Mesendoderm (in vitro differentiated cells): ENCODE measurements at places on chromosomes 1 and 21.

DNA sequence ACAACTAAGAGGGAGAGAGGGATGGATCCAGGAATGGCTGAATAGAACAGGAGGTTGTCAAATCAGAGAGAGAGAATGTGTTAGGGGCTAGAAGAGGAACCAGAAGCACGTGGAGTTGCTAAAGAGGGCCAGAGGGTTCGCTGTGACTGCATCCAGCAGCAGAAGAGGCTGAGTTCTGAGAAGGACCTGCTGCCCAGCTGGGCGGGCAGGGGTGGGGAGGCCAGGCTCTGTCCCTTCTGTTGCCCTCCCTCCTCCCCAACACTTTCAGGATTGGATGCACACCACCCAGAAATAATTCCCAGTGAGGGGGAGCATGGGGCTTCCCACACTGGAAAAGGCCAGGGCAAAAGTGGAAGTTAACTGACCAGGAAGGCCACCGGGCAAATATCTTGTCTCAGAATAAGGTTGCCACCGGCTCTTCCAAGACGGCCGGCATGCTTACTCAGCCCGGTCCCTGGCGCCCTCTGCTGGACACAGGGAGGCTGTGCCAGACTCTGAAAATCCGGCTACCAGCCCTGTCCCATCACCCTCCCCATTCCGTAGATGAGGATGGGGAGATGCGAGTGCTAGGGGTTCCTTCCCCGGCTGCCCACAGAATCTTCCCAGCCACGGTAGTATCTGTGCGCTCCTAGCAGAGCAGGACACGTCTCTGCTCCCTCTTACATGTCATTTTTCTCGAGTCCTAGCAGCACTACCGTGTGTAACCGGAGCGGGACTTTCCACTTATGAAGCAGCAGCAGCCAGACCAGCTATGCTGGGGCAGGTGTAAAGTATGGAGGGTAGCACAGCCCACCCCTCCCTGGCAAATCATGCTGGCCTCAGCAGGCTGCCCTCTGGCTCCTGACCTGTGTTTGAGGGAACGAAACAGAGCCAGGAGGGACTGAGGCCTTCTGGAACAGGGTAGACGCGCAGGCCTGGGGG, 46.8 kb upstream of the A3GALT2 start:
- no peak overlapping the region for H3K4me3 ChIP-seq
- peaks cover 12% of the 10 kb centered on the region for H3K4me1 ChIP-seq
- H3K36me3 ChIP-seq = no peaks in the 10 kb centered on the region
- H3K27me3 ChIP-seq = no peaks in the 10 kb centered on the region

- no peak overlapping the region for H3K4me3 ChIP-seq
- no peak overlapping the region for H3K27ac ChIP-seq
- DNase-seq = no peak
- H3K4me1 ChIP-seq = no peaks in the 10 kb centered on the region
- no peaks in the 10 kb centered on the region for H3K27me3 ChIP-seq
These were observed 13.4 kb downstream of the SLC22A15 start for GRCh38 chr1:115989699-115990098.

- H3K27me3 ChIP-seq = no peaks in the 10 kb centered on the region
- no peaks in the 10 kb centered on the region for H3K36me3 ChIP-seq
- no peak overlapping the region for H3K27ac ChIP-seq
- no peak for DNase-seq
- no peak overlapping the region for H3K4me3 ChIP-seq
- no peaks in the 10 kb centered on the region for H3K4me1 ChIP-seq
These were observed 12.4 kb downstream of the SLC2A7 start for GRCh38 chr1:9013819-9014218.

- DNase-seq = no peak
- no peaks in the 10 kb centered on the region for H3K4me1 ChIP-seq
- H3K36me3 ChIP-seq = no peaks in the 10 kb centered on the region
- H3K27me3 ChIP-seq = no peaks in the 10 kb centered on the region
- no peak overlapping the region for H3K4me3 ChIP-seq
- no peak overlapping the region for H3K27ac ChIP-seq
These were observed 151.7 kb downstream of the HLX start for GRCh38 chr1:221030990-221031389.

GRCh38 chr1:185027252-185027882, 18.0 kb upstream of the RNF2 start:
- H3K27me3 ChIP-seq = no peaks in the 10 kb centered on the region
- no peak for DNase-seq
- H3K4me3 ChIP-seq = no peak overlapping the region
- no peak overlapping the region for H3K27ac ChIP-seq
- no peaks in the 10 kb centered on the region for H3K4me1 ChIP-seq
- no peaks in the 10 kb centered on the region for H3K36me3 ChIP-seq

DNA sequence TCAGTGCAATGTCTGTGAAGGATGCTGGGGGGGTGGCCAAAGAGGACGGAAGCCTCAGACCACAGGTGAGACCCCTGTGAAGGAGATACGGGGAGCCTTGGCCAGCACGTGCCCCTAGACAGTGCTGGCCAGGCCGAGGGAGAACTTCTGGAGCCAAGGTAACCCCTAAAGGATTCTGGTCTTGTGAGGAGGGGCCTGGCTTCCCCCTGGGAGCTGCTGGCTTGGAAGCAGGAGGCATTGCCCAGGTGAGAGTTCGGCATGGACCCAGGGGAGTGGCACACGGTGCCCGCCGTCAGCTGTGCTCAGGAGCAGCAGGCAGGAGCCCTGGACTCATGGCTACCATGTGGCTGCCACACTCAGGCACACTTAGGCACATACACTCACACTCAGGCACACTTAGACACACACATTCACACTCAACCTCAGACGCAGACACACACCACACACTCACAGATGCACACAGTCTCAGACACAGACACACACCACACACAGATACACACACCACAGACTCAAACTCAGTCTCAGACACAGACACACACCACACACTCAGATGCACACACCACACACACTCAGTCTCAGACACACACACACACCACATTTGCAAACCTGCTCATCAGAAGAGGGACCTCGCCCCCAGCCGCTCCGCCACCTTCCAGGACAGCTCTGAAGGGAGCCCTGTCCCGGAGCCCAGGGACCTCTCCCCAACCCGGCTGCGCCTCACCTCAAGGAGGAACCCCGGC, 1.1 kb upstream of the COL6A2 start:
- no peaks in the 10 kb centered on the region for H3K36me3 ChIP-seq
- H3K27ac ChIP-seq = no peak overlapping the region
- DNase-seq = no peak
- no peak overlapping the region for H3K4me3 ChIP-seq
- H3K4me1 ChIP-seq = peaks cover 2% of the 10 kb centered on the region

GRCh38 chr1:228417061-228417460, 400 bp upstream of the TRIM17 start:
- DNase-seq = no peak
- peaks cover 14% of the 10 kb centered on the region for H3K4me1 ChIP-seq
- H3K27ac ChIP-seq = no peak overlapping the region
- no peak overlapping the region for H3K4me3 ChIP-seq

DNA sequence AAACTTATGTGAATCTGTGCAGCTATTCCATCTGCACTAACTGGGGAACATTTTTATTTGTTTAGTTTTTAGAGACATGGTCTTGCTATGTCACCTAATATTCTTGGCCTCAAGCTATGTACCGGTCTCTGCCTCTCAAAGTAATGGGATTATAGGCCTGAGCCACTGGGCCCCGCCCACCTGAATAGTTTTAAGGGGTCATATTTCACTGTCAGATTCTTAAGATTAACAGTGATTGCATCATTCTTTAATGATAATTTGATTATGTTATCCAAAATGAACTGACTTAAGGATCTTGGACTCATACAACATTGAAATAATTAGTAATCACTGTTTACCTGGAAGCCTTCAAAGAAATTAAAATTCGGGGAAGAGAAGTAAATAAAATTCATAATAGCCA, 12.6 kb upstream of the KLF18 start:
- H3K36me3 ChIP-seq = no peaks in the 10 kb centered on the region
- peak; percentile 82 for DNase-seq
- no peaks in the 10 kb centered on the region for H3K4me1 ChIP-seq
- H3K4me3 ChIP-seq = no peak overlapping the region
- H3K27me3 ChIP-seq = no peaks in the 10 kb centered on the region

DNA sequence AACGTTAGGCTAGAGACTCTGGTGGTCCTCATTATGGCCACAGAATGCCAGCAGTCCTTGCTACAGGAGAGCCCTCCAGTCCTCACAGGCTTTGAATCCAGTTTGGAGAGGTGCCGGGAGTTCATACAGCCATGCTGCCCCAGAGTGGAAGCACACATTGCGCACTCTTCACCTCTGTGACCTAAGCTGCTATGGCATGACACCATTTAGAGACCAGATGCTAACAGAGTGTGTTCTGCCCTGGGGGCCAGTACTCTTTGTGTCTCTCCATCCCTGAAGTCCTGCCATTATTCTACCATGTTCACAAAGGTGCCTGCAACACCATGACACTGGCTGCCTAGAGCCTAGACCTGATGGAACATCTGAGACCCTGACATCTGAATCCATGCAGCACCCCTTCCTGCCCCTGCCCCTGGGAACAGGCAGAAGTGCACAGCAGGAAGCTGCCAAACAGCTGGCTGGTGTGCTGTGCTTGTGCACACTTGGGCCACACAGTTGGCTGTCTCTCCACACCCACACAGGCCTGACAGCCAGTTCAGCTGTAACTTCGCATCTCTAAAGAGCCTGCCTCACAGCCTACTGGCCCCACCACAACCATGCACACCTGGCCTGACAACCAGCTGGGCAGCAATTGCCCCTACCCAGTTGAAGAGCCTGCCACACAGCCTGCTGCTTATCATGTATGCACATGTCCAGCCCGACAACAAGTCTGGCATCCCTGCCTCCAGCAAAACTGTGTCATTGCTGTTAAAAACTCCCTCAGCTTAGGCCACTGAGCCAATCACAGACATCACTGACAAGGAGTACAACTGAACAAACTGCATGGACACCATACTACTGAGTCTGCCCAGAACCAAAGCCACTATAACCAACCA, 49.1 kb downstream of the MCOLN2 start:
- H3K27ac ChIP-seq = no peak overlapping the region
- no peak overlapping the region for H3K4me3 ChIP-seq
- H3K36me3 ChIP-seq = no peaks in the 10 kb centered on the region
- no peaks in the 10 kb centered on the region for H3K27me3 ChIP-seq
- DNase-seq = no peak

- no peaks in the 10 kb centered on the region for H3K4me1 ChIP-seq
- no peaks in the 10 kb centered on the region for H3K27me3 ChIP-seq
- no peak overlapping the region for H3K4me3 ChIP-seq
- no peaks in the 10 kb centered on the region for H3K36me3 ChIP-seq
- no peak overlapping the region for H3K27ac ChIP-seq
These were observed 235.1 kb upstream of the RUNX1 start for GRCh38 chr21:35284199-35284598.

- no peaks in the 10 kb centered on the region for H3K4me1 ChIP-seq
- no peaks in the 10 kb centered on the region for H3K36me3 ChIP-seq
- DNase-seq = no peak
- no peaks in the 10 kb centered on the region for H3K27me3 ChIP-seq
- H3K27ac ChIP-seq = no peak overlapping the region
- H3K4me3 ChIP-seq = no peak overlapping the region
These were observed 2.0 kb upstream of the LDLRAP1 start for GRCh38 chr1:25541425-25541824.

GRCh38 chr1:81414488-81415015, 386.2 kb upstream of the ADGRL2 start:
- H3K36me3 ChIP-seq = no peaks in the 10 kb centered on the region
- no peak overlapping the region for H3K4me3 ChIP-seq
- peak; percentile 74 for DNase-seq
- no peaks in the 10 kb centered on the region for H3K4me1 ChIP-seq
- no peak overlapping the region for H3K27ac ChIP-seq

DNA sequence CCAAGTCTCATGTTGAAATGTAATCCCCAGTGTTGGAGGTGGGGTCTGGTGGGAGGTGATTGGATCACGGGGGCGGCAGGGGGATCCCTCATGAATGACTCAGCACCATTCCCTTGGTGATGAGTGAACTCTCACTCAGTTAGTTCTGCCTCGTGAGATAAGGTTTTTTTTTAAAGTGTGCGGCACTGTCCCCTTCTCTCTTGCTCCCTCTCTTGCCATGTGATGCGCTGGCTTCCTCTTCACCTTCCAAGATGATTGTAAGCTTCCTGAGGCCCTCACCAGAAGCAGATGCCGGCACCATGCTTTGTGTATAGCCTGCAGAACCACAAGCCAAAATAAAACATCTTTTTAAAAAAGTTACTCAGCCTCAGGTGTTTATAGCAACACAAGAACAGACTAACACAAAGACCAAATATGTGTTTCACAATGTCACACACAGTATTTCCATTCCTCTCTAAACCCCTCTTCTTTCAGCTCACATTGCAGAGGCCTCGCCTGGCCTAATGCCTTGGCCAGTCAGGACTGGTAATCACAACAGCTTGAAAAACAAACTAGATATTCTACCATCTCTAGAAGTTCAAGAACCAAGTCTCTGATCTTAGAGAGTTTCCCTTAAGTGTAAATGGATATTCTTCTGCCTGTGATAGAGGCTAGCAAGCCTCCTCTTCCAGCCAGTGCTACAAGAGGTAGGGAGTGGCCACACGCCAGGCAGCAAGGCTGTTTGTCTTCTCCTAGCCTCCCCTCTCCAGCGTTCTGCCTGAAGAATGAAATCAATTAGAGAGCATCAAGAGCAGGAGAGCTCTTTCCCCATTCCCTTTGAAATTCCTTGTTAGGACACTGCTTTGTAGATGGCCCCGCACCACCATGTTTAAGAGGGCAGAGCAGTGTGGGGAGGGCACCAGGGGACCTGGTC, 19.6 kb upstream of the RAP1A start:
- H3K27ac ChIP-seq = no peak overlapping the region
- H3K36me3 ChIP-seq = no peaks in the 10 kb centered on the region
- no peak for DNase-seq
- H3K27me3 ChIP-seq = no peaks in the 10 kb centered on the region
- no peak overlapping the region for H3K4me3 ChIP-seq

DNA sequence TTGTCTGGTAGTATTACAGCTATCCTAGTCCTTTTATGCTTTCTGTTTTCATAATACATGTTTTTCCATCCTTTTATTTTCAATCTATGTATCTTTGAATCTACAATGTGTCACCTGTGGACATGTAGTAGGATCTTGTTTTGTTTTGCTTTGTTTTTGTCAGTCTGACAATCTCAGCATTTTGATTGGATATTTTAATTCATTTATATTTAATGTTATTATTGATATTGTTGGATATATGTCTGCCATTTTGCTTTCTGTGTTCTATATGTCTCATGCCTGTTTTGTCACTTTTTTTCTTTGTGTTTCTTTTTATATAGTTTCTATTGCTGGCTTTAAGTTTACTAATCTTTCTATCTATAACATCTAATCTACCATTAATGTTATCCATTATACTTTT, 11.5 kb upstream of the PRSS38 start:
- H3K4me1 ChIP-seq = no peaks in the 10 kb centered on the region
- no peaks in the 10 kb centered on the region for H3K36me3 ChIP-seq

GRCh38 chr1:4702932-4703331, 48.5 kb downstream of the AJAP1 start:
- no peak overlapping the region for H3K27ac ChIP-seq
- H3K36me3 ChIP-seq = no peaks in the 10 kb centered on the region
- H3K4me1 ChIP-seq = no peaks in the 10 kb centered on the region
